ENCODE measurements at places on chromosomes 7 and 10.

- no peak for DNase-seq
Observed at GRCh38 chr10:110208614-110209453, 1.4 kb downstream of the MXI1 start.

- DNase-seq, result no peak
Observed at GRCh38 chr7:28270536-28270935, 89.9 kb upstream of the JAZF1 start.

DNA sequence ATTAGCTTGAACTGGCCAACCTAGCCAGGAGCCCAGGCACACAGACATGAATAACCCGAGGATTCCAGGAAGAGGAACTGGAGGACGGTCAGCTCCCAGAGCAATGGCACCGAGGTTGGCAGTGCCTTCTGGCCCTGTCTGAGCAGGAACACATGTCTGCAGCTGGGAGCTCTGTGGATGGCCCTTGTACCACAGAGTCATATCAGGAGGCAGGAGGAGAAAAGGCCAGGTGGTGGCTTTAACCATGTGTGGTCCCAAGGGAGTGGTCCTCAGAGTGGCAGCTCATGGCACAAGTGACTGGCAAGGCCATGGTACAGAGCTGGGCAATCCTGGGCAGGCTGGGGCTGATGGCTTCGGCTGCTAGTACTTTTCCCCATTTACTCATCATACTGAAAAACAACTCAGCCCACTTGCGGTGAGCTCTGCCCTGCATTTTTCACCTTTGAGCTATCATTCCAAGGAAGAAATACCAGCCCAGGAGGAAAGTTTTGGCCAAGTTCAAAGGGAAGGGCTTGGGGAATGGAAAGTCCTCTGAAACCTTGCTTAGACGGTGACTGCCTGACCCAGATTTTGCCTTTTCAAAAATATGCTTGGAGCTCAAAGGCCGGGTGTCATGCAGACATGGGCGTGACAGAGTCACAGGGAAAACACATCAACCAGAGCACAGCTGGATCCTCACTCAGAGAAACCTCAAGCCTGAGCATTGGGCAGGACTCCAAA is 25.7 kb upstream of the LOXL4 start:
- no peak for DNase-seq

GRCh38 chr7:108838198-108838597 is 268.5 kb downstream of the DNAJB9 start:
- no peak for DNase-seq

- no peak for DNase-seq
Observed at GRCh38 chr7:46754140-46754720, 827.7 kb downstream of the TNS3 start.

GRCh38 chr7:105806592-105807447 is 69.6 kb downstream of the ATXN7L1 start:
- peak; percentile 27 for DNase-seq

- no peak for DNase-seq
Observed at GRCh38 chr7:92331508-92331907, 85.7 kb downstream of the ANKIB1 start.

GRCh38 chr10:126979311-126979710 is 74.1 kb downstream of the DOCK1 start:
- DNase-seq, result no peak

- DNase-seq, result no peak
Observed at GRCh38 chr10:37495415-37495814, 362.0 kb downstream of the ZNF248 start.

GRCh38 chr10:69097729-69098128 is 9.8 kb downstream of the SRGN start:
- DNase-seq, result no peak

GRCh38 chr10:103967448-103968071 is 620 bp downstream of the SLK start:
- peak; percentile 62 for DNase-seq

DNA sequence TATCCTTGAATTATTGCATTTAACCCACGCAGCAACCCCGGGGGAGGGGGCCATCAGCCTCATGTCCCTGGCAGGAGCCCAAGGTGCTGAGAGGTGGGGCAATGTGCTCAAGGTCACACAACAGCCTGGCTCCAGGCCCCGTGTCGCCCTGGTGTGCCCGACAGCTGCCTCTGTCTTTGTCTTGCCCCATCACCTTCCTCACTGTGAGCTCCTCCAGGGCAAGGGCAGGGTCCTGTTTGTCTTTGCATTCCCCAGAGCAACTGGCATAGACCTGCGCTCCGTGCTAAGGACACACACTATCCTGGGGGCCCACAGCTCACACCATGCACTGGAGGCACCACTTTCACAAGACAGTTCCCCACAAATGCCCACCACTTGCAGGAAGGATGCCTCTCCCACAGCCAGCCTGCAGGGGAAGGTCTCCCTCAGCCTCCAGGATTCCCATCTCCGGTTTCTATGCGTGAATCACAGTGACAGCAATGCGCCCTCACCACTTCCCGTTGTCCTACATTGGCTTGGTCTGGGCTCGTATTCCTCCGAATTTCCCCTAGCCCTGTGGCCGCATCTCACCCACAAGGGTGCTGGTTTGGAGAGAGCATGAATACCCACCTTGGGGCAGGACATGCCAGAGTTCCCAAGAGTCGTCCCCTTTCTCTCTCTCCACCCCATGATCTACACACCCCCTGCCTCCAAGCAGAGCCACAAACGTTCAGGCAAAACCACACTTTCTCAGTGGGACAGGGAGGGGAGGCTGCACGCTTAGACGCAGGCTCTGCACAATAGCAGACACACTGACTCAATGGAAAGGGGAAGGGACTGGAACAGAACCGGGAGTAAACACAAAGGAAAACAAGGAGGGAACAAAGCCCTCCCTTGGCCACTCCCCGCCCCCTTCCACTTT is 10.3 kb downstream of the ITPRIP start:
- no peak for DNase-seq

DNA sequence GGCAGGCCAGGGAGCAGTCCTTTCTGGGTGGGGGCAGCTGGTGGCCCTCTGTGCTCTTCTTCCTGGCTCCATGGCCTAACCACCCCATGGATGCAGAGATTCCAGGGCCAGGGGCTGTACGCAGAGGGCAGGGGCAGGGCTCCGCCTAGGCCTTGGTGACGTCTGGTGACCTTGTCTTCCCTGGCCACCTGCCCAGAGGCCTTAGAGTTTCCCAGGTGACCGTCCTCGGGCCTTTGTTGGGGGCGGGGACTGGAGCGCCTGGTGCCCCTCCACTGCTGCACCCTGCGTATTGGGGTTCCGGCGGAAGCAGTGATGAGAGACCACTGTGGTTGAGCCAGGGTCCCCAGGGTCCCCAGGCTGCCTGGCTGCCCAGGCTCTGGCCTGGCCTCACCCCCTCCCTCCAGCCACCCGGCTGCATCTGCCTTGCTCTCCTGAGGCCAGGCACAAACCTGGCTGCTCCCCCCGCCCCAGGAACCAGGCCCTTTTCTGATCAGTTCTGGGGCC is 10.3 kb downstream of the PWWP2B start:
- DNase-seq, result no peak

DNA sequence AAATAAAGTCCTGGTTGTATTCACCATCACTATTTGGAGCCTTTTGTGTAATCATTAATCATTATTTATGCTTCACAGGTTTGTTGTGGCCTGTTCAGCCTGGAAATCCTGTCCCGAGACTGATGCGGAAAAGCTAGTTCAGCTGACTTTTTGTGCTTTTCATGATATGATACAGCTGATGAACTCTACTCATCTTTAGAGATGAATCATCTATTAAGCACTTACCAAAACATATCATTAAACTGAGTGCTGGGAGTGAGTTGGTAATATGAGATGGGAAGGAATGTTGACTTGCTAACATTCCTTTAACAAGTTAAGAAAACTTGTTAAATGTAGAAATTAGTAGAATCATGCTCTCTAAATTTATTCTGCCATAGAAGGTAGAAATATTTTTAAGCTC is 53.0 kb downstream of the CROT start:
- no peak for DNase-seq

DNA sequence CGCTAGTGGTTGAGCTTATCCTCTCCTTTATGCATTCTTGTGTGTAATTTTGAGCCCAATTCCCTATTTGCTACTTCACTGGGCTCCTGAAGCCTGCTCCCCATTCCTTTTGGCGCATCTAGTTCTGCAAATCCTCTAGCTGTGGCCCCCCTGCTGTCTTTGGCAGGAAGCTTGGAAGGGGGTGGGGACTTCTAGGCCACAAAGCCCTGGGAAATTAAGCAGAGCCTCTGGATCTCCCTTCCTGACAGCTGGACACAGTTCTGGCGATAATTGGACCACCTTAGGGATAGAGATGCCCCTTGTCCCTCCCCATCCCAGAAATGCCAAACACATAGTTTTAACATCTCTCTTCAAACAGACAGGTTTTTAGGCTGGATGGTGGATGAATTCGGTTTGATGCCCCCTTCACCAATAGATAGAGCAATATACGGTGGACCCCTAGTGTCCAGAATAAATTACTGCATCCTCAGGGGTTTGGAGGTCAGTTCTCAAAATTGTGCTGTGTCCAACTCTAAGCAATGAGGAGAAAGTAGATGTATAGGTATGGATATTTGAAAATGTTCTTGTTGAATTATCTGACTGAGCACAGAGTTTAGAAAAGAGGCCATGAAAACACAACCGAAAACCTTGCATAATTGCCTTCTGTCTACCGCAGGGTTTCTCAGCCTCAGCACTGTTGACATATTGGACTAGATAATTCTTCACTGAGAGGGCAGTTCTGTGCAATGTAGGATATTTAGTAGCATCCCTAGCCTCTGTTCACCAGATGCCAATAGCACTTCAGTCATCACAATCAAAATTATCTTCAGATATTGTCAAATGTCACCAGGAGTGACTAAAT is 75.5 kb downstream of the PAPSS2 start:
- no peak for DNase-seq

GRCh38 chr10:115947104-115947503 is 325.9 kb downstream of the GFRA1 start:
- DNase-seq, result no peak

DNA sequence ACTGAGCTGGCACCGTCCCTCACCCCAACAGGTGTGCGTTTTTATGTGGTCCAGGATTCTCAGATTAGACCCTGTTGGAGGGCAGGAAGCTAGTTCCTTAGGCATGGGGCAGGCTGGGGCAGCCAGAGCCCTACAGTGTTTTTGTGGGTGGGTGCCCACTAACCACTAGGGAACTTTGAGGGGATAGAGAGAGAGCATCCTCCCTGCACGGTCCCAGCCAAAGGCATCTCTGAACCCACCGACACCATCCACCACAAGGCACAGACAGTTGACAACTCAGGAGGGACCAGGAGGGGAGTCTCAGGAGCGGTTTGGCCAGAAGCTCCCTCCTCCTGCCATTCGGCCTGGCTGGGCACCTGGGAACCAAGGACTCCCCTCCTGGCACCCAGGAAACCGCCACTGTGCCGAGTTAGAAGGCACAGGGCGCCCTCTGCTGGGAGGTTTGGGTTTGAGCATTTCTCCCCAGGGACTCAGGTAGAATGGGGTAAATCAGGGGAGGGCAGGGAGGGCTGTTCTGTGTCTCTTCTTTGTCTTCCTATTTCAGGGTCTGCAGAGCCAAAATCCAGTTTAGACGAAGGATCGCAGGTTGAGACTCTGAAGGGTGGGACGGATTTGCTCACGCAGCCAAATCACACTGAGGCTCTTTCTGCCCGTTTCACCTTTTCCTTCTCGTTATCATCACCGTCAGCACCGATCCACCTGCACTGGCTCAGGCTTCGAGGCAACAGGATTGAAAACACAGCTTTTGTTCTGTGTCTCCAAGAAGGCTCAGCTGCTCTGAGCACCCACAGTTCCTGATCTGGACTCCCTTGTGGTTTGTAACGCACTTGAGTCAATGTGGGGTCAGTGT is 84.8 kb upstream of the COL13A1 start:
- DNase-seq, result peak; percentile 47

- peak; percentile 59 for DNase-seq
Observed at GRCh38 chr10:119595676-119596515, 868 bp downstream of the TIAL1 start.

GRCh38 chr10:132710746-132711612 is 75.0 kb downstream of the NKX6-2 start:
- DNase-seq, result no peak

DNA sequence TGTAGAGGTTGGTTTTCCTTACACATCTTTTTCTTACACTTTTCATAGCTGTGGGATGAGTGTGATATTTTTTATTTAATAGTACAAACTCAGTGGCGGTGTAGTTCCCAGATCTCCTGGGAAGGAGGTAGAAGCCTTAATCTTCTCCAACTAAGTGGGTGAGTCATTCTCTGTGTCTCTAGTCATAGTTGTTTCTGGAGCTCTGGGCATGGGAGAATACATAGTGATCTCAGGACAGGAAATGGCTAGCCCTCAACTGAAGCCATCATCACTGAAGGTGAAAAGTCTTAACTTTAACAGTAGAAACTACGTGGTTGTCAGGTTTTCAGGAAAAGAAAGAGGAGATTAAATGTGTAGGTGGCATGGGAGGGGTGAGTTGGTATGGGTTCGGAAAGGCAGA is 319.4 kb upstream of the FZD8 start:
- no peak for DNase-seq

DNA sequence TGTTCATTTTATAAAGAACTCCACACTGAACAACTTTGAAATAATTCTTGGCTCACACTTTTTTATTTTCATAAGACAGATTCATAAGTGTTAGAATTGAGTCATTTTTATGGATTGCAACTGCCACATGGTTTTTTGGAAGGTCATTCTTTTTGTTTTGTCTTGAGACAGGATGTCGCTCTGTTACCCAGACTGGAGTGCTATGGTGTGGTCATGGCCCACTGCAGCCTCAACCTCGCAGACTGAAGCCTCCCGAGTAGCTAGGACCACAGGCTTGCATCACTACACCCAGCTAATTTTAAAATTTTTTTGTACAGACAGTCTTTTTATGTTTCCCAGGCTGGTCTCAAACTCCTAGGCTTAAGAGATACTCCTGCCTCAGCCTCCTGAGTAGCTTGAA is 20.3 kb downstream of the BMS1 start:
- no peak for DNase-seq

GRCh38 chr10:83543691-83544462 is 595.4 kb upstream of the GHITM start:
- no peak for DNase-seq

- DNase-seq, result no peak
Observed at GRCh38 chr7:42982604-42983115, 50.5 kb downstream of the MRPL32 start.

- no peak for DNase-seq
Observed at GRCh38 chr10:67473850-67474633, 222.0 kb downstream of the CTNNA3 start.

DNA sequence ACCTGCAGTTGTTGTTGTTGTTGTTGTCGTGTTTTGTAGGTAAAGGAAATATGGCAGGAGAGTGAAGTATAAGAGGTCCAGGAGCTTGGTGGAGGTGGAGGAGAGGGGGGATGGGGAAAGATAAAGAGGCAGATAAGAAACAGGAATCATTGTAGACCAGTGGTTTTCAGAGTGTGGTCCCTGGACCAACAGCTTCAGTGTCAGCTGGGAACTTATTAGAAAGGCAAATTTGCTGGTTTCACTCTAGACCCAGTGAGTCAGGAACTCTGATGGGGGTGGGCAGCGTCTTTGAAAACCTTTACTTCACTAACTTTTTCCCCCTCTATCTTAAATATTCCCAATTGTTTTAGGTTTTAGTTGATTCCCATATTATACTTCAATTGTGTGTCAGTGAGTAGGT is 241.5 kb downstream of the AUTS2 start:
- no peak for DNase-seq

GRCh38 chr10:51302316-51302715 is 228.0 kb downstream of the PRKG1 start:
- DNase-seq, result no peak

GRCh38 chr7:77735457-77735856 is 39.2 kb downstream of the RSBN1L start:
- DNase-seq, result no peak

- DNase-seq, result no peak
Observed at GRCh38 chr10:28410420-28411135, 107.7 kb upstream of the MPP7 start.

GRCh38 chr10:117140525-117140902 is 2.4 kb upstream of the VAX1 start:
- no peak for DNase-seq

- peak; percentile 65 for DNase-seq
Observed at GRCh38 chr10:110864662-110865140, 7.0 kb upstream of the PDCD4 start.
